ENCODE measurements at places on chromosomes 12 and 14.

DNA sequence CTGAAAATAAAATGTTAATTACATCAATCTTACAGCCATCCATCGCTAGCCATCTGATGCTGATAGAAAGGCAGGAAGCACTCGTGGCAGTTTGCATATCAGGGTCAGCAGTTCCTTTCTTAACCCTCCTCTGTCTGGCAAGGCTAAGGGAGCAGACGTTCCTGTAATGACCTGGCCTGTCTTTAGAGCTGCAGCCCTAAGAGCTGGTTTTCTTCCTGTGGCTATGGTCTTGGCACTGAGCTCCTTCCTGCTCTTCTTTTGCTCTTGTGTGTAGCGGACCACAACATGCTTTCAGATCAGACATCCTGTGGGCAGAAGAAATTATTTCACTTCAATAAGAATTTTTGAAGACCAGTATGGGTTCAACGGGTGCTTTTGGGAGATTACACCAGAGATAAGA, 170.4 kb downstream of the DAD1 start:
- no peak for DNase-seq

- no peak for DNase-seq
Observed at GRCh38 chr14:23468704-23469126, 788 bp upstream of the NGDN start.

GRCh38 chr14:77065851-77066577, 32.0 kb upstream of the CIPC start:
- DNase-seq: no peak

DNA sequence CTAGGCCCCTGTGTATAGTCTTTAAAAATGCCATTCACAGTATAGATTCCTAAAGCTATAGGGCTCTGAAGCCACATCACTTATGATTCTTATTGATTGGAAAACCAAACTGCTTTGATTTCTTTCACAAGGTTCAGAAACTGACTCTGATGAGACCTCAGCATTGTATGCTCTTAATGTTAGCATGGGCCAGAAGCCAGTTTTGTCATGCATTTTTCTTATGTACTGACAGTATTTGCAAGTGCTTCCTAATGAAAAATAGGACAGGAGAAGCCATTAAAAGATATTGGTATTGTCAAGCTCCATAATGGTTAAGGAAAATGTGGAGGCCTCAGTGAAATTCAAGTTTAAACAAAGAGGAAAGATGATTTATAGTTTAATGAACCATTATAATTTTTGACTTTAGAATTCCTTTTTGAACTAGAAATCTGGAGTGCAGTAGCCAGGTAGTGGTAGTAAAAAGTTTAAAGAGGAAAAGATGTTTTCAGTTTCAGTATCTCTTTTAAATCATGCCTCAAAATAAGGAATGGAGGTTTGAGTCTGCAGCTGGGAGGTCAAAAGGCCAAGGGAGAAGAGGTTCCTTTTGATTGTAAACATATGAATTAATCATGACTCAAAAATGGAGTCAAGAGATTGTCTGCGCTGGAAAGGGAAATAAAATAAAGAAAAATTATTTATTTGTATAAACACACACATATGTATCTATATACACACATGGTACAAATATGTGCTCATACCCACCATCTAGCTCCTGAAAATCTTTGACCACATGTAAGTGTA, 388.1 kb upstream of the PRICKLE1 start:
- no peak for DNase-seq

DNA sequence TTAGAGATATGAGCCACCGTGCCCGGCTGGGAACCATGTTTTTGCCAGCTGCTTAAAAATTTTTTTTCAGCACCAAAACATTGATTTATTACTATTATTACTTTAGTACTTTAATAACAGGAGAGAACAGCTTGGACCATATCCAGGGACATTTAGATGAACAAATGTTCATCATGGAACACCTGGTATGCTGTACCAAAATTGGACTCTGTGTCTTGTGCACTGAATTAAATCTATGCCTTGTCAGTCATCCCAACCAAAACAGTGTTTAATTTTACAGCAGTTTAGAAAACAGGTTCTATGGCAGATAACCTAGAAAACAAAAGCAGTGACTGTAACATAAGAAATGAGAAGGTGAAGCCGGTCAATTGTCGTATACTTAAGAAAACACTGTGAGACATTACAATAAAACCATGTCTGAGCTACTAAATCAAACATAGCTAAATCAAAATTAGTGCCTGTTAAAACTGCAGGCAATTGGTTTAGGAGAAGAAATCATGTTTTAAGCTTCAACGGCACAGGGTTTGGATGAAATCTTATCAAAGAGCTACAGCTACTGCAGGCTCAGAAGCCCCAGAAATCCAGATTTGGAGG, 58.2 kb upstream of the PYGL start:
- DNase-seq: no peak

- DNase-seq: peak; percentile 50
Observed at GRCh38 chr12:127280393-127281275, 986.3 kb upstream of the TMEM132C start.

- no peak for DNase-seq
Observed at GRCh38 chr14:104132981-104133380, 5.4 kb upstream of the KIF26A start.

DNA sequence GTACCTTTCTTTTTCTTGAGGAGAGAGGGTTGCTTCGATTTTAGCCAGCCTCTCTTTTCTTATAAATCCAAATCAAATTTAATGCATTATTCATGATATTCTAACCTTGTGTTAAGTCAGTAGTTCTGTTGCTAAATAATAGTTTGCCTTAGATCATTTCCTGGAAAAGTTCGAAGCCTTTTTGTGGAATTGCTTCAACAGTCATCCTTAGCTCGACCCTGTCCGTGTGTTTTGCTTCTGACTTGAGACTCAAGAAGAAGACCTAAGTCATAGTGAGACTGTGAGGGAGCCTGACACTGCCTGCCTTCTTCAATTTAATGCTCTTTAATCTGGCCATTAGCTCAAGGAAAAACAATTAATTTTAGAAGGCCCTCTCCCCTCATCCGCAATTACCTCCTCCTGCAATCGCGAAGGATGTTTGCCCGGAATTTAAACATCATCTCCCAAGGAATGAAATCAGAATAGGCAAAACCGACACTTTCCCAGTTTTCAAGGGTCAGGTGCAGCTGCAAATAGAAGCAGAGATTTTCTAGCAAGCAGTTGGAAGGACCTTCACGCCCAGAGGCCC, 453 bp upstream of the SLC4A8 start:
- DNase-seq: no peak

DNA sequence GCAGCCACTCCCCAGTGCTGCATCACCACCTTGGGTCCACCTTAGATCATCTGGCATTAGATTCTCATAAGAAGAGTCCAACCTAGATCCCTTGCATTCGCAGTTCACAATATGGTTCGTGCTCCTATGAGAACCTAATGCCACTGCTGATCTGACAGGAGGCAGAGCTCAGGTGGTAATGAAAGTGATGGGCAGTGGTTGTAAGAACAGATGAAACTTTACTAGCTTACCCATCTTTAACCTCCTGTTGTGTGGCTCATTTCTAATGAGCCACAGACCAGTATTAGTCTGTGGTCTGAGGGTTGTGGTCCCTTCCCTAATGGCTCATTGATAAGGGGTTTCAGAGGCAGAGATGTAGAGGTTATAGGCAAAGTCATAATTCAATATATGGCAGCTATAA, 615.9 kb upstream of the MIS18BP1 start:
- no peak for DNase-seq

DNA sequence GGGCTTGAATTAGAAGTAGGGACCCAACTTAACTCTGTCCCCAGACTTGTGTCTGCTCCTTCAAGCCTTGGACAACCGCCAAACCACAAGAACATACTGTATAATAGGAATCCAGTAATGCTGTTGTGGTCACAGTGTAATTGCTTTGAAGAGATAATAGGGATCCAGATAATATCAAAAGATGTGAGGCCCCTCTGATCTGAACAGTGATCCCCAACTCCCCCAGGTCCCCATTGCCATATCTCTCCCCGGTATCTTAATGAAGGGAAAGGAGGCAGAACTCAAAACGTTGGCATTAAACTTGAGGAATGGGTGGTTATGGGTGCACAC, 8.5 kb upstream of the PLEKHH1 start:
- no peak for DNase-seq

GRCh38 chr12:116390401-116391335, 113.2 kb upstream of the MED13L start:
- no peak for DNase-seq

- DNase-seq: no peak
Observed at GRCh38 chr14:33480071-33480886, 470.6 kb downstream of the EGLN3 start.

GRCh38 chr14:77037938-77038568, 9.5 kb upstream of the IRF2BPL start:
- DNase-seq: peak; percentile 47

GRCh38 chr12:43696154-43696553, 62.4 kb downstream of the PUS7L start:
- no peak for DNase-seq

DNA sequence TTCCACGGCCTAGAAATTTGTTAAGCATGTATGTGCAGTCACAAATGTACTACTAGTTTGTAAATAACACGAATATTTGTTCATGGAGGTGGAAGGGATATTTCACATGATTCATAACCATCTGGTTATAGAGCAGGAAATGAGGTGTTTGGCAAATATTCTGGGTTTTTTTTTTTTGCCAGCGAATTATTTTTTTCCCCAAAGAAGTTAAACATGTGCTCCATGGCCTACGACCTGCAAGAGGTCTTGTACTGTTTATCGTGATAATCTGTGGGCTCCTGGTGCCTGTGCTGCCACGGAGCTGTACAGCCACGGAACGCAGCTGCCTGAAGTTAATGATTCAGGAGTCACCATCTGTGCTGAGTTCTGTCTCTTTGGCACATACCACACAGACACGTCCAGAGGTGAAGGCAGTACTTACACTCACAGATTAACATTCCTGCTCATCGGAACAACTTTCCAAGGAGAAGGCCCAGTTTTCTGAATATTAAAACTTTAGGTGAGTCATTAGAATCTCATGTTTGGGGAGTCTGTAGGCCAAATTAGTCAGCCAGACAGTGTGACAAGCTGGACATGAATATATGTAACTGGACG, 156.3 kb downstream of the TMX1 start:
- no peak for DNase-seq

- DNase-seq: no peak
Observed at GRCh38 chr12:11761869-11762567, 112.5 kb downstream of the ETV6 start.

- DNase-seq: no peak
Observed at GRCh38 chr12:52033446-52034140, 17.6 kb upstream of the NR4A1 start.
